ENCODE measurements at places on chromosomes 2 and 18.

- DNase-seq, result peak; percentile 25
Measured at GRCh38 chr2:120832296-120833070, 96.8 kb downstream of the GLI2 start.

GRCh38 chr2:120683081-120683480 lies 52.6 kb upstream of the GLI2 start:
- no peak for DNase-seq

GRCh38 chr2:191202209-191202721 lies 42.9 kb upstream of the MYO1B start:
- no peak for DNase-seq

- no peak for DNase-seq
Measured at GRCh38 chr2:29270701-29271121, 155.5 kb downstream of the CLIP4 start.

- DNase-seq, result no peak
Measured at GRCh38 chr2:53941749-53942148, 29.0 kb downstream of the PSME4 start.

- DNase-seq, result no peak
Measured at GRCh38 chr2:205771666-205772065, 89.4 kb downstream of the NRP2 start.

GRCh38 chr2:145220496-145220895 lies 700.6 kb upstream of the ZEB2 start:
- DNase-seq, result no peak

GRCh38 chr2:240139011-240139441 lies 1.4 kb downstream of the OTOS start:
- DNase-seq, result no peak

- peak; percentile 39 for DNase-seq
Measured at GRCh38 chr18:49031511-49032188, 80.9 kb upstream of the SMAD7 start.

GRCh38 chr2:98086491-98087446 lies at the start of gene VWA3B:
VWA3B (plus strand) TSS chr2:98087167; CDS start chr2:98093093, 5,926 bp downstream.
- DNase-seq, result peak; percentile 86

- no peak for DNase-seq
Measured at GRCh38 chr2:124034265-124034664, 9.2 kb downstream of the CNTNAP5 start.

GRCh38 chr2:231455890-231456289 lies 8.4 kb downstream of the NCL start:
- no peak for DNase-seq

DNA sequence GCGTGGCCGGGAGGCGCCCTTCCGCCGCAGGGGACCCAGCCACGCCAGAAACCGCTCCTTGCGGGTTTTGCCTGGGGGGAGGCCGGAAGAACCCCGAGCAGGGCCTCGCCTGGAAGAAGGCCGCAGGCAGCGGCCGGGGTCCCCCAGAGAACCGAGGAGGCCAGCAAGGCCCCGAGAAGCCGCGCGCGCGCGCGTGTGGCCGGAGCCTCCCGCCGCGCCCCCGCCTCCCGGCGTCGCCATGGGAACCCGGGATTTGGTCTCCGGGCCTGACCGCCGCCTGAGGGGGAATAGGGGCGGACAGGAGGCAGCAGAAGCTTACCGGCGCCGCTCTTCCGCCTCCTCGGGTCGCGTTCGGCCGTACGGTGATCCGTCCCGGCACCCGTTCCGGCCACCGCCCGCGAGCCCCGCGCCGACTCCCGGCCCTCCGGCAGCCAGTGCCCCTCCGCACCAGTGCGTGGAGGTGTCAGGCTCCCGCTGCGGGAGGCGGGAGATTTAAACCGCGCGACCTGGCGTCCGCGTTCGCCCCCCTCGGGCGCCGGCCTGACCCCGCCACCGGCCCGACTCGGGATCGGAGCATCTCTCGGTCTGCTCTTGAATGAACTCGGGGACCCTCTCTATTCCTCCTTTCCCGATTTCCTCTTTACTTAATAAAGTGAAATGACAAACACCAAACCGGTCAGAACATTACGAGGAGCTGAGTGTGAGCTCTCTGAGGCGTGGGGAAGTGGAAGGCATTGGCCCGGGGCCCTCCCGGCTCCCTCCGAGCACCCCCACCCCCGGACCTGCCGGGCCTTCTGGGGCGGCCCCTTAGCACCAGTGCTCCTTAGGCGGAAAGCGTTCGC lies at the start of gene ICA1L:
Gene ICA1L (minus strand): TSS at position 467 of the 842 bp plus-strand sequence. CDS start 42,757 bp downstream, outside the sequence.
- peak; percentile 87 for DNase-seq

GRCh38 chr2:28678944-28679343 lies 72.7 kb upstream of the PPP1CB start:
- DNase-seq, result no peak

DNA sequence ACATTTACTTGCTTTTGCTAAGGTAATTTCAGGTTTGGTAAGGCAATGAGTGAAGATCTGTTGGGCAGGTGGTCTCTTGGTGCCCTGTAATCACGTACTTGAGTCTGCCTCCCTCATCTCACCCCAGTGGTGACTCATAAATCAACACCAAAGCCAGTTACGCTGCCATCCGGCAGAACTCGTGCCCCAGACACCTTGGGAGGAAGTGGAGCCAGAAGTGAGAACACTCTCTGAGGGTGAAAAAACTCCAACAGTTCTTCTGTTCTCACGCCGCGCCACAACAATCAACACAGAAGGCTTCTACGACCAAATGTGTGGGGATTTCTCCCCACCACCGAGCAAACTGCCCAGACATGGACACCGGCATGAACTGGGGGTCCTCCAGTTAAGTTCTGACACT lies 206.2 kb downstream of the ARL4C start:
- peak; percentile 38 for DNase-seq

DNA sequence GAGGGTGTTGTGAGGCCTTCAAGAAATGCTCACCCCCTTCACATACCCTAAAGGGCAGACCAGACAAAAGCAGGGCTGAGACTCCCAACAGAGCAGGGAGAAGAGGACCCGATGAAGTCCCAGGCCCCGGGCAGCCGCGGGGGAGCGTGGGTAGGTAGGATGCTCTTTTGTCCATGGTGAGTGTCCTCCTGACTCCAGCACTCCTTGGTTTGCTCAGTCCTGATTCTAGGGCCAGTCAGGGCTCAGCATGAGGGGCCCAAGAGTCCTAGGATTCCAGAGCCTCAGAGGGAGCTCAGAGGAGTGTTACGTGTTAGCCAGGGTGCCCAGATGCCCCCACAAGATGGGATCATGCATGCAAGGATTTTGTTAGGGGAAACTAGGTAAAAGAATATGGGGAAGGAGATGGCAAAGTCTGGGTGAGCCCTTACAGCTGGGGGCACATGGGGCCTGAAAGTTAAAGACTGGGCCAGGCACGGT lies 64.8 kb downstream of the SMAD7 start:
- no peak for DNase-seq

GRCh38 chr2:1254662-1255343 lies 158.5 kb upstream of the TPO start:
- DNase-seq, result no peak

- DNase-seq, result no peak
Measured at GRCh38 chr18:62605685-62606084, 82.9 kb downstream of the ZCCHC2 start.

GRCh38 chr2:181790716-181791649 lies 100.5 kb upstream of the ITPRID2 start:
- DNase-seq, result no peak

DNA sequence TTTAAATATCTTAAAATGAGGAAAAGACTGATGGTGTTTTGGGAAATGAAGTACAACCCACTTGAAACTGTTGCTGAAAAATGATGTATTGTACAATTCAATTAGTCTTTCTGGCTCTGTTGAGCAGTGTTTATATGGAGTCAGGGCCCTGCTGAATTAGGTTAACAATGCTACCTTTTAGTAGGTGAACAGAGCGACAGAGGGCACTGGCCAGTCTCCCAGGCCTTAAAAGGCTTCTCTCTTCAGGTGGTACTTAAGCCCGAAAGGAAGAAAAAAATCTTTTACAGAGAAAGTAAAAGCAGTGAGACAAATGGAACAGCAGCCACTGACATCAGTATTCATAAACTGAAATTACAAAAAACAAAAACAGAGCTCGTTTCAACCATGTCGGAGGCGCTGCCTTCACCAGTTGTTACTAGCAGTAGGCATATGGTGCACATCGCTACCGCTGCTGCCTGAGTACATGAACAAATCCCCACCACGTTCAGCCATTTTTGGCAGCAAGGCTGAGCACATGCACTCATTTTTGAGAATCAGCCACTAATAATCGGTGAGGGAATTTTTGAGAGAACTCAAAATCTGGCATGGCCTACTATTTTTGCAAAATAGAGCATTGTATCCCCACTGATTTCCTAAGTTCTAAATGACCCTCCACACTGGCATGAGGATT lies 91.8 kb downstream of the PLEKHM3 start:
- no peak for DNase-seq

DNA sequence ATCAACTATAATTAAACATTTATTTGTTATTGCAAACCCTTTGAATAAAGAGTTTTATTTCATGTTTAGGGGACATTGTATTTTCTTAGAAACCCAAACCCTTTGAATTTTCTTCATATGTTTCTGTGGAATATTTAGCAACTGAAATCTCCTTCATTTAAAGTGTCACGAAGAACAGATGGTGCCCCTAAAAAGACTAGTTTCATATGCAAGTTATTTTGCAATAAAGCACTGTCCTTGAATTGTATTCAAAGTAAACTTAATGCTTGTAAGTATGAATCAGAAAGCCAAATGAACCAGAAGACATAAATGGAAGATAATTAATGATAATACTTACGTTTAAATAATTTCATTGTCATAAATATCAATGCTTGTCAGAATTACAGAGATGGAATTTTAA lies 151.9 kb upstream of the CWC22 start:
- DNase-seq, result no peak

GRCh38 chr2:145601361-145601925 lies 1081.5 kb upstream of the ZEB2 start:
- DNase-seq, result no peak

DNA sequence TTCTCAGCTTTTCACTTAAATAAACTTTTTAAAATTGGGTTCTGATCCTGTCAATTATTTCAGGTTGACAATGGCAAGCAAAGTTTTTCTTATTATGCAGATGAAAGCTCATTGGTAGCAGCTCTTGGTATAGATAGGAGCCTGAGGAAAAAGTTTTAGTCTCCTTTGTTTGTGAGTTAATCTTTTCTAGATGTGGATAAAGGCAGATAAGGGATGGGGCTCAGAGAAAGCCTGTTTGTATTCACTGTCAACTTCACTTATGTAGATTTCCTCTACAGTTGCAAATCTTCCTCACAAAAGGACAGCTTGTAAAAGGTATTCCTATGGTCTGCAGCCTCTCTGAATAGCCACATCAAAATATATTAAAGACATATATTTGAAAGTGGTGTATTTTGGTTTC lies 224.5 kb upstream of the SPOPL start:
- DNase-seq, result no peak

- DNase-seq, result no peak
Measured at GRCh38 chr2:85181134-85181631, 48.0 kb downstream of the TCF7L1 start.

DNA sequence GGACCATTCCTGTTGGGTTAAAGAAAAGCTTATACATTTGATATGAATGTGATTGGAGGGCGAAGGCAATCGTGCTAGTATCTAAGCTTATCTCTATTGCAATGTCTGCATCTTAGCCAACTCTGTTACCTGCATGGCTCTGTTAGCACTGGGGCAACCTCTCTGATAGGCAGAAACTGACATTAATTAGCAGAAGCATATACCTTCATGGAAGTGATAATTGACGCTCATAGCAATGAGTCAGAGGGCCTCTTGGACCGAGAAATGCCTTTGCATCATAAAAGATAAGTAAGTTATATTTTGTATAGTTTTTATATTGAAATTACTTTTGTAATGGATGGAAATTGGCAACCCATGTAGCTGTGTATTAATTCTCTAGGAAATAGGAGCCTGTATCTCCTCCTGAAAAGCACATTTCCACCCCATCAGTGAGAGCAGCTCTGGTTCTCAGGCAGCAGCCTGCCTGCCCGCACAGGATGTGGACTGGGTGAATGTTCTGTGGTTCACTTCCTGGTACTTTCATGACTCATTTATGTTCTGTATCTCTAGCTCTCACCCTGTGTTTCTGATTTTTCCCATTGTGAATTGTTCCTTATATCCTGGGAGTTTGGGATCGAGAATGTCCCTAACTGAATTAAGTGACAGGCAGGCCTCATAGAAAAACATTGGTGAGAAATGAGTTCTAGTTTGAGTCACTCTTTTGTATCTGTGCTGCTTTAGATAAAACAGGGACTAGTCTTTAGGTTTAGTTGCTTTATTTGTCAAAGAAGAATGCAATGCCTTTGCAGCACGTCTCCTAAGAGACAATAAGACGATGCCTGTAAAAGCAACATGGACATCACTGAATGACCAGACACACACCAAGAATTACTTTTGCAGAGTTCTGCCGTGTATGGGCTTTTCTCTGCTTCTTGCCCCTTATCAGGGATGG lies 344.9 kb downstream of the DCDC2C start:
- DNase-seq, result no peak

DNA sequence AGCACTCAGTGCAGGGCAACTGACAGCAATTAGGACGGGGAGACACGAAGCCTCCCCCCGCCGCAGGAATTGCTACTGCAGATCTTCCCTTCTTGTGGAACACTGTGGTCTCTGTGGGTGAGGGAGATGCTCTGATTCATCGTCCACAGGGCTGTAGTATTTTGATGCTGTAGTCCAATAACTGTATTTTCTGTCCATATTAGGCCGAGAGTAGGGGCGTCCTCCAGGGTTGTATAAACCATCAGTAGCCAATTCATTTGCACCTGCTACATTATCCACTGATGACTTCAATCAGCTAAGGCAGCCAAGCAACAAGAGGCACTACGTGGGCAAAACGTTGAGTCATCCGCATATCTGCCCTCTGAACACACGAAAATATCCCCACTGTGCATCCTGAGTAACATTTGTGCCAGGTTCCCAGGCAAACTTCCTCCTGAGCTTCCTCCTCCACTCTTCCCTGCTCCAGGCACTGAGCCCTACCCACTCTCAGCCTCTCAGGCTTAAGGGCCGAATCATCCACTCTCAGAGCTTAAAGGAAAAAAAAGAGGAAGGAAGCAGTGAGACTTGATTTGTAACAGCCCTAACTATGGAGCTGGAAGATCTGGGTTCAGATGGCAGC lies 62.1 kb downstream of the LBH start:
- DNase-seq, result no peak

- DNase-seq, result no peak
Measured at GRCh38 chr18:31454066-31454708, 6.6 kb downstream of the DSG3 start.

GRCh38 chr18:6248017-6248416 lies 166.7 kb downstream of the L3MBTL4 start:
- no peak for DNase-seq

DNA sequence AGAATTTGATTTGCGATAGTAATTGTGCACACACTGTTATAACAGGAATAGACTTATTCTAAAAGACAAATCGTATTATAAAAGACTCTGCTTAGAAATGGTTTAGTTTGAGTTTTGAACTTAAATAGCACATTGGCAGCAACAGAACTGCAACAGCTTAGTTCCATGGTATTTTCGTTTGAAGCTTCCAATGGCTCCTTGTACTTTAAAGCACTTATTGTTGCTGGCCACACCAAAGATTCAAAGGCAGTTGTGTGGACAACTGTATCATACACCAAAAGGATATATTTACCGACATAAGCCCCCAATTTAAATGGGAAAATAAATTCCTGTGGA lies 627 bp downstream of the WIPF1 start:
- no peak for DNase-seq

- no peak for DNase-seq
Measured at GRCh38 chr18:62371436-62371835, 46.3 kb downstream of the TNFRSF11A start.

Measured in right cardiac atrium (tissue), 5 donors.